G401 (cell line): ENCODE measurements at places on chromosomes 7 and 10.
A peak's percentile ranks its signal among the peaks of the same experiment; 100 is the strongest.

- no peak for DNase-seq
Observed at GRCh38 chr7:867406-868188, 8.8 kb upstream of the GET4 start.

DNA sequence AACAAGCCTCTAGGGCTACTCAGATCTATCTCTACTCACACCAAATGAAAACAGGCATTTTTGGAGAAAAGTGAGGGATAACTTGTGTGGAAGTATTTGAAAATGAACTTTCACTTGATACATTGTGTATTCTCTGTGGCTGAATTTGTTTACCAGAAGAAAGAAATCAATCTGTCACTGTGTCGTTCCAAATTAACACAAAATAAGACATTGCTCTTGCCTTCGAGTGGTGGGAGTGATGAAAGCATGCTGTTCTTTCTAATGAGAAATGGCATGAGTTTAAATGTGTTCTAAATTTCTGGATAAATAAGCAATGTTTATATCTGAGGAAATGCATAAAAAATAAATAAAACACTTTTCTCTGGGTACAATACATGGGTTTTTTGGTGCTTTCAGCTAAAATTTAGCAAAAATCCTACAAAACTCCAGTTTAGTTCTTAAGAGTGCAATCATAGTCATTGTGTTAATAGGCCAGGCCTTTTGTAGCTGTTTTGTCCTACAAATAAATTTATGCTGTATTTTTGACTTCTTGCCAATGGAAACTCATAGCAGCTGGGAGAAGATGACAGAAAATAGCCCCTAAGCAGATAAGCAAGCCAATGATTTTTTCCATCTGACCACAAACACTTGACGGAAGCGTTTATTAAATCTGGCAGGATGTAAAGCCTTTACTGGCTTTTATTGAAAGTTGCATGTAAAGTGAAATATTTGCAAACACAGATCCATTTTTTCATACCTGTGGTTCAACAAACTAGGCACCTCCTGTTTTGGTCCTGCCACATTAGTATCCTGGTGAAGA, 1064.1 kb upstream of the GHITM start:
- no peak for DNase-seq

DNA sequence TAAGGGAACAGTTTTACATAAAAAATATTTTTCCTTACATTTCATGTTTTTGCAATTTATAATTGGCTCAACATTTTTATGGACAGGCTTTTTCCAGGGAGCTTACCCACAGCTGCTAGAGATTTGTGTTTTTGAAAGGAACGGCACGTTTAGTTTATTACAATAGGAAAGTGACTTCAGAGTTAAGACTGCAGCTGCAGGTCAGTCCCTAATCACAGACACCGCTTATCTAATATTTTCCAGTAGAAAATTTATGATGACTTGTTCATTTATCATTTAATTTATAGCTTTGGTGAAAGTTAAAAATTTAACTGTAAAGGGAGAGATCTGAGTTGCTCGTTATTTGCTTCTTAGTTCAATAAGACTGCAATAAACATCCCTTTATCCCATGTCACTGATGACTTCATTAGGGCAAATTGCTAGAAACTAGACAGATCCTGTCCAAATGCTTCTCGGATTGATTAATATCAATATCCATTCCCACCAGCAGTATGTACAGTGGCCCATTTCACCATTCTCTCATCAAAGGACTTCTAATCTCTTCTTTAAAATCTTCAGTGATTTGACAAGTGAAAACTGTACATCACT, 97.0 kb upstream of the ODAD2 start:
- DNase-seq: no peak

GRCh38 chr10:122999347-122999746, 9.2 kb downstream of the IKZF5 start:
- no peak for DNase-seq

- DNase-seq: no peak
Observed at GRCh38 chr7:17651341-17651740, 289.0 kb downstream of the SNX13 start.

DNA sequence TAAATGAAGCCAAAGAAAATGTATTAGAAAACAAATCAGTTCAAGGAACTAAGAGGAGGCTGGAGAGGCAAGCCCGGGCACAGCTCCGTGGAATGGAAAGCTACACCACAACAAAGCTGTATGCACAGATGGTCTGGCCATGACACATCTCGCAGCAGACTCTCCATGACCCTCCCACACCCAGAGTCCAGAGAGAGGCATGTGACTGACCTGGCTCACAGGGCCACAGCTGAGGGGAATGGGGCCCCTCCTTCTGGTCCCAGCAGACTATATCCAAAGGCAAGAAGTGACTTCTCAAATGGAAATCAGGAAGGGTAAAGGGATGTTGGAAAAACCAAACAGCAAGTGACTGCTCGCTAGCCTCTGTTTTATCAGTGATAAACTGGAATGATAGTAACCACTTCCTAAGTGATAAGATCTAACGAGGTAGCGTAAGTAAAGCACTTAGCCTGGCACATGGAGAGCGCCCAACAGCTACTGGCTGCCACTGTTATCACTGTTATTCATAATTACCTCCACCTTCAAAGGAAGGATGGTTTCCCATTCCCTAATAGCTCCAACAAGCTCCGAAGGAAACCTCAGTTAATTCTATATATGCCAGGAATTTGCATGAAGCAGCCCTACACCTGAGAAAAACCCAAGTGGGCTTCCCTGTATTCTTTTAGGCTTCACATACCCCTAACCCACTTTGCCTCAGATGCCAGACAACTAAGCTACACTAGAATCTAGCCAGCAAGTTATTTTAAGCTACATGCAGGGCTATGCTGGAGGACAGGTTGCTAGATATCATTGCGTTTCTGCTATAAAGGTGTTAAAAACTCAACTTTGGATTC, 8.4 kb downstream of the OSBPL3 start:
- no peak for DNase-seq

DNA sequence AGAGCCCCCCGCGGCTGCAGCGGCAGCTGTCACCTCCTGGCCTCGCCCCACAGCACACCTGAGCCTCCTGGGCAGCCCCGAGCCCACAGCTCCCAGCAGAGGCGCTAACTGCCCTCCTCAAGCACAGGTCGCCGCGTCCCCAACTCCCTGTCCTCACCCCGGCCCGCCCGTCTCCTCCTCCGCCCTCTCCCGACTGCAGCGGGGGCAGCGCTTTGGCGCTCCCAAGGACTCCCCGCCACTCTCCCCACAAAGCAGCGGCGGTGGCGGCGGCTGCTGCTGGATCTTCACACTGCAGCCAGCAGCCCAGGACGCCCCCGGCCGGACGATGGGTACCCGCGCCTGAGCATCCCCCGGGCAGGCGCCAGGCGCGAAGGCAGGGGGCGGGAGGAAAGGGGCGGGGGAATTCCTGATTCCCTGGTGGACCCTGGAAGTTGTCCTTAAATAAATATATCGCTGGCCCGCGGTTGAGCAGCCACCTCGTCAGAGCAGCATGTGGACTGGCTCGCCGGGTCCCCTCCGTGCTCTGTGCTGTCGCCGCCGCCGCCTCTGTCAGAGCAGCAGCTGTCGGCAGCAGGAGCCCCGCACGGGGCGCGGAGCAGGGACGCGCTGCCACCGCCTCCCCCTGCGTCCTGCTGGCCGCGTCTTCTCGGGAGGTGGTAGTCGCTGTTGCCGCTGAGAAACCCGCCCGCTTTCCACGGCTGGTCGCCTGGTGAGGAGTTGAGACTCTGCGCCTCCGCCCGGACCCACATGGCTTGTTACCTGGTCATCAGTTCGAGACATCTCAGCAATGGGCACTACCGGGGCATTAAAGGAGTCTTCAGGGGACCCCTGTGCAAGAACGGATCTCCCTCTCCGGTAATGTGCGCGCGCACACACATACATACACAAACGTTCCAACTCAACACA, at the start of gene ZNF804B:
Gene ZNF804B (plus strand): TSS at position 471 of the 906 bp plus-strand sequence. CDS start 277 bp downstream, at position 748.
- DNase-seq: no peak

GRCh38 chr10:29001801-29002200, 287.1 kb upstream of the LYZL1 start:
- no peak for DNase-seq

DNA sequence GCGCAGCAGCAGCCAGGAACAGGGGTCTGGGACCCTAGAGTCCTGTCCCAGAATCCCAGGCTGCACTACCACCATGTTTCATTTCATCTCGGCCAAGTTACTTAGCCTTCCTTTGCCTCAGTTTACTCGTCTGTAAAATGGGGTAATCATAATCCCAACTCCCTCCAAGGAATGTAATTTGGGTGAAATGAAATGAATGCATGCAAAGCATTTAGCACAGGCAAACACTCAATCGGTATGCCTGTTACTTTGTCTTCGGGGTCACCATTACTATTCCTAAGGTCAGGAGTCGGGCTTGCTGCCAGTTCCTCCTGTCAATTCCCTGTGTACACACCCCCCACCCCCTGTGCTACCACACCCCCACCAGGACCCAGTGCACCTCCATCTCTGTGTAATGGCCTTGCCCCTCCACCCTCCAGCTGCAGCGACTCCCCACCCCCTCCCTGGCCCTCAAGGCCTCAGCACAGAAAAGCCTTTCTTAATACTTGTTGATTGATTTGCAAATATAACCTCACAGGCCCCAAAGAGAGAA, 1.7 kb downstream of the TNS3 start:
- no peak for DNase-seq

DNA sequence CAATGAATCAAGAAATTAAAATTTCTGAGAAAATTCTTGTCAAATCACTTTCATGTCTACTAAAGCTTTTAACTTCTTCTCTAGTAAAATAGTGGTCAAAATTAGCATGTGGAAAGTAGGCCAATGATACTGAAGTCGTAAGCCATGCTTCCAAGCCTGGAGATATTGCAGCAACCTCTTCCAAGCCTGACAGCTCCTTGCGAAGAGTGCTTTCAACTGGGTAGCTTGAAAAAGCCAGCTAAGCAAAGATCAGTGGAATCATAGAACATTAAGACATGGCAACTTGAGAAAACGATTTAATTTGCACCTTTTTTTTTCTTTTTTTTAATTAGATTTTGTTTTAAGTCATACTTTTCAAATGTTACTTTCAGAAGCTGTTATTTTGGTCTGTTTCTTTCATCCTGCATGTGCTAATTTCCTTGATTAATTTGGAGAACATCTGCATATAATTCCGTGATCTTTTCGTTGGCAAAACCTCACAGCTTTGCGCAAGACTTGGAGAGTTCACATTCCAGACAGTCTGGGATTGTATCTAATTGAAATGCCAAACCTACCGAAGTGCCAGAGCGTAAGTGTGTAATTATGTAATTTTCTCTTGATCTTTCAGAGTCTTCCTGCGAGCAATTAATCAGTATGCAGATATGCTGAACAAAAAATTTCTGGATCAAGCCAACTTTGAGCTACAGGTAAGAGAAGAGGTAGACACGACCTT, 142.2 kb upstream of the INSYN2A start:
- DNase-seq: no peak

DNA sequence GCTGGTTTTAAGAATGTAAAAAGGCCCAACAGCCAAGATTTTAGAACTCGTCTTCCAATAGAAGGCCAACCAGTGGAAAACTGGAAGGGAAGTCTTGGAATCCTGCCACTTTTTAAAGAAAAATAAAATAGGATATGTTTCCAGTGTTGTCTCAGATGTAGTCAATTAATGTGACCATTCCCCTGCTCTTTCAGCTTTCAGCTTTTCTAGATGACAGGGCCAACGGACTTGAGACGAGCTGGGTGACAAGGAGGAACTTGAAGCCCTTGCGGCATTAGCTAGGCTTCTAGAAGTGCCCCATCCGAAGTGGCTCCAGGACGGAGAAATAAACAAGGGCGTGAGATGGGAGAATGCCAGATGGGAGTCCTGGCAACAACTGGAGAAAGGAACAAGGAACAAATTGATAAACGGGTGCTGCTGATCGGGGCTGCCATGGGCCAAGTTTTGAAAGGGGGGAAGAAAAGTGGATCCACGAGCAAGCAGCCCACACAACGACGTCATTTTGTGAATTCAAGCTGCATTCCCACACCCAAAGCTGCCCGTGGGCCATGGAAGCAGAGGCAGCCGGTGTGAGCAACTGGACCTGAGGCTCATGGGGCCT, 42.3 kb downstream of the CTBP2 start:
- no peak for DNase-seq

DNA sequence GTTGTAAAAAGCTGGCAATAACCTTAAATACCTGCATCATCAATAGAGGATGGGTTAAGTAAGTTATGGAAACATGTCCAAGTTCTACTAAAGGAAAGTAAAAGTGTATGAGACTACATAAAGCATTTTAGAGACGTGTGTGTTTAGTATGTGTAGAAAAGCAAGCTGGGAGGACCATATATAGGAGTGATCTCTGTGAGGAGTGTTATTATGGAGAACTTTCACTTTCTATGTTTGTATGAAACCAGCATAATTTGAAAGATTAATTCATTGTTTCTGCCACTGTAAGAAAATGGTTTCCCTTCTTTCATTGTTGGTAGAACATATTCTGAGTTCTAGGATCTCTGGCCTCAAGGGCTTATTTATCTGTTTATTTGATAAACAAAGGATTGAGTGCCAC, 19.2 kb upstream of the PDLIM1 start:
- DNase-seq: no peak

- DNase-seq: no peak
Observed at GRCh38 chr7:139648941-139649425, 125.5 kb downstream of the CLEC2L start.

- no peak for DNase-seq
Observed at GRCh38 chr10:93408783-93409182, 73.4 kb downstream of the MYOF start.

DNA sequence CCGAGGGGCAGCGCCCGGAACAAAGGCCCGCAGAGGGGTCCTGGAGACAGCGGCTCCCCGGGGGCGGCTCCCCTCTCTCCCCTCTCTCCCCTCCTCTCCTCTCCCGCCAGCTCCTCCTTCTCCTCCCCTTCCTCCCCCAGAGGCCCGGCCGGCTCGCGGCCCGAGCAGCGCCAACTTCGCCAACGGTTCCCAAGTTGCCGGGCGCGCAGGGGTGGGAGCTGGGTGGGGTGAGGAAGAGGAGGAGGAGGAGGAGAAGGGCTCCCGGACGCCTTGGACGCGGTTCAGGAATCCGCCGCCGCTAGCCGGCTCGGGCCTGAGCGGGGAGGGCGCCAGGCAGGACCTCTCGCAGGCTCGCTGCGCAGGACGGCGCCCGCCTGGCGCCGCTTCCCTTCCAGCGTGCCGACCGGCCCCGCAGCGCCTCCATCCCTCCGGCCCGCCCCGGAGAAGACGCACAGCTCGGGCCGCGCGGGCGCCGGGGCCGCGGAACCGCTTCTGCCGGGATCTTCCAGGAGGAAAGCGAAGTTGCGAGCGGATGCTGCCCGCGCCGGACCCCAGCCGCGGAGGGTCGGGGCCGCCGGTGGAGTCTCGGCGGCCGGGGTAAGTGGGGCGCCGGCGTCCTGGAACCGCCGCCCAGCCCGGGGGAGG, at the start of gene CHST3:
Gene CHST3 (plus strand): TSS at position 298 of the 645 bp plus-strand sequence. CDS start 41,448 bp downstream, outside the sequence.
- DNase-seq: peak; percentile 27

DNA sequence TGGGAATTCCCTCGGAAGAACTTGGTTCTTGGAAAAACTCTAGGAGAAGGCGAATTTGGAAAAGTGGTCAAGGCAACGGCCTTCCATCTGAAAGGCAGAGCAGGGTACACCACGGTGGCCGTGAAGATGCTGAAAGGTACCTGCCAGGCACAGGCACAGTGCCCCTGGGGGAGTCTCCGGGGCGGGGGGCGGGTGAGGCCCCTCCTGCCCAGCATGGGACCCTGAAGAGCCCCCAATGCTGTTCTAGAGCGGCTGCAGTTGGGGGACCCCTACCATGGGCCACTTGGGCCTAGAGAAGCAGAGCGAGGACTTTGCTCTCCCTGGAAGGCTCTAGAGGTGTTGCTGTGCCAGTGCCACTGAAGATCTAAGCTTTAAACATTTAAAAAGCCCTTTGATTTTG, 21.6 kb upstream of the CSGALNACT2 start:
- no peak for DNase-seq
